Stimulated activated CD8-positive, alpha-beta memory T cell treated with anti-CD3 and anti-CD28 coated beads, Interleukin-12 subunit alpha, Interleukin-12 subunit beta, amount 100 ng/mL, for 4 hours (primary cell): ENCODE measurements at places on chromosomes 3 and 15.
A peak's percentile ranks its signal among the peaks of the same experiment; 100 is the strongest.

GRCh38 chr15:85380812-85381642 lies 624 bp downstream of the AKAP13 start:
- peak; percentile 51 for DNase-seq

DNA sequence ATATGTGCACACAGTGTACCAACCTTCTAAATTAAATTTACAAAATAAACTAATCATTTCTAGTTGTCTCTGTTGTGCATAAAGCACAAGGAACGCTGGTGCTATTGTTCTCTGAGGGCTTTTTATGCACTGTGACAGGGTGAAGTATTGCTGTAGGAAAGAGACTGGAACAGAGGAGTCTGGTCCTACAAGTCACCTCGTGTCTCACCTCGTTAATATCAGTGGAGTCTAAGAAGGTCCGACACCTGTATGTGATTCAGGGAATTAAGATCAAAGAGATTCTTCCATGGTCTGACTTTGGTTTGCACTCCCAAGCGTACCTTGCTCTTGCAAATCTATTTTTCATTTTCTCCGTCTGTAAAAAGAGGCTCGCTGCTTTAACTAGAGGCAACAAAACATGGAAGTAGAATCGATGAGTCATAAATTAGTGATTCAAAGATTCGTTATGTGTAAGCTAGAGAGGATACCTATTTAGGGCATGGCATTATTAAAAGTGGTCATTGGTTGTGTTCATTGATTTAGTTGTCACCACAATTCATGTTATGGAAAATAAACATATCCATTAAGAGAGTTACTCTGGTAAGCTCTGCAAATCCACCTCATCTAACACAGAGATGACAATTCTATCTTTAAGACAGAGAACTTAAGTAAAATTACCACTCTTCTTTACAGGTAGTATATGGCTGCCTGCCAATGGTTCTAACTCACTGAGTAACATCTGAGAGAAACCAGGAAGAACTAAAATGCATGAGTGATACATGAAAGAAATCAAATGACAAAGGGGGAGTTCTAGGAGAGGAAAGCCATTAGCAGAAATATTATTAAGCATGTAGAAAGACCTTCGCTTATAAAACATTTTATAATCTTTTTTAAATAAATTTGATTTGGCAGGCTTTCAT lies 219.4 kb upstream of the GBE1 start:
- no peak for DNase-seq

GRCh38 chr15:74788683-74789151 lies 6.8 kb downstream of the CSK start:
- DNase-seq = no peak

GRCh38 chr15:38683382-38684242 lies 119.0 kb upstream of the RASGRP1 start:
- DNase-seq = peak; percentile 44

DNA sequence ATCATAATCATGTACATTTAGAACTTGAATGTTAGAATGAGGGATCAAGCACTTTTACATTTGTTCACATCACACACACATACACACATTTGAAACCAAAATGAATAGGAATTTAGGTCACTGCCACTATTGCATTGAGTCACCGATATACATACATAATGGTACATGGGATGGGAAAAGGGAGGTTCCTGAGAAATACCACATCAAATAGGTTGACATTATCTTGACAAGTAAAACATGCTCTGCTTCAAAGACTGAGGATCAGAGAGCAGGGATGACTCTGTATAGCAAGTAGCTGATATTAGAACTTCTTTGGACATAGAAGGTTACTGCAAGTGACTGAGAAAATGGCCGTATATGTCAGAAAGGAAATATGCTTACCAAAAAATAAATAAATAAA lies 847.2 kb downstream of the PLOD2 start:
- DNase-seq = no peak

DNA sequence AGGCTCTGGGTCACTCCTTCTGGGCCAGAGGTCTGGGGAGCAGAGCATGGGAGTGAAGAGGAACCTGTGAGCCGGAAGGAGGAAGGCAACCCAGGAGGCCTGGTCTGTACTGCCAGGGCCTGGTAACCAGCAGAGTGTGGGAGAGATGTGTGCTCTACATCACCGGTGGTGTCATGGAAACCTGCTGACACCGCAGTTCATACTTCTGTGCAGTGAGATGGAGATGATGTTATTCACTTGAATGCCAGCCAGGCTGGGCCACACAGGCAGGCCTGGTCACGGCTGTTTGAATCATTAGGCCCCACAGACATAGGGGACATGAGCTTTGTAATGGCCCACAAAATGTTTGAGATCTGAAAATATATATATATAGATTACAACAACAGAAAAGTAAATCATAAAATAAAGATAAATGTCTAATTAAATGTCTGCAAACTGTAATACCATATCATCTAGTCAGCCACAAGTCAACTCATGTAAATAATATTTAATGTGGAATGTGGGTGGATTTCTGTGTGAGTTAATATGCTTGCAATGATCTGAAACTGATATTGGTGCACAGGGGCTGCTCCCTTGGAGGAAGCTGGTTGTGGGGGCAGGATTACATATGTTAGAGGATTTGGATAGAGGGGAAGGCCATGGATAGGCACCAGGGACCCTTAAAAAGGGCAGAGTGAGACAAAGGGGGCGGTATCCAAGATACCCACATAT lies 108.5 kb upstream of the PFN2 start:
- DNase-seq = no peak

GRCh38 chr3:55170444-55170843 lies 242.6 kb upstream of the LRTM1 start:
- no peak for DNase-seq

GRCh38 chr3:169110633-169111032 lies 552.9 kb downstream of the MECOM start:
- DNase-seq = no peak

DNA sequence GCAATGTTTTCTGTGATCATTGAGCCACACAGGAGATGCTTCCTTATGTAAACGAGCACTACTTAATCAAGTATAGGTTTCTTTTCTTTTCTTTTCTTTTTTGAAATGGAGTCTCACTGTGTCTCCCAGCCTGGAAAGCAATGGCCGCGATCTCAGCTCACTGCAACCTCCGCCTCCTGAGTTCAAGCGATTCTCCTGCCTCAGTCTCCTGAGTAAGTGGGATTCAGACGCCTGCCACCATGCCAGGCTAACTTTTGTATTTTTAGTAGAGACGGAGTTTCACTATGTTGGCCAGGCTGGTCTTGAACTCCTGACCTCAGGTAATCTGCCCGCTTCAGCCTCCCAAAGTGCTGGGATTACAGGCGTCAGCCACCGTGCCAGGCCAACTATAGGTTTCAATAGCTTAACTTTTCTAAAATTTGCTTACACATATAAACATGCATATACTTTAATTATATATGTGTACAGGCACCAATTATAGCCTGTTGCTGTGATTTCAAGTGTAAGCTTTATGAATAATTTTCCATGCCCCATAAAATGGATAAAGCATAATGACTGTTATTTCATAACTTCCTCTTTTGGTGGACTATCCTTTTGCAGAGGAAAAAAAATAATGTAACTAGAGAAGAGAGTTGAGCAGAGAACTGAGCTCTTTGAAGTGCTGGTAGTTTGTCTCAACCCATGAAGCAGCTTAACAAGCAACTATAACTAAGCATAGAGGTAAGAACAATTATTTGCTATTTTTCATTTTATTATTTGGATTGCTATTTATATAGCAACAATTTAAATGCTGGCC lies 24.8 kb upstream of the MBNL1 start:
- no peak for DNase-seq

DNA sequence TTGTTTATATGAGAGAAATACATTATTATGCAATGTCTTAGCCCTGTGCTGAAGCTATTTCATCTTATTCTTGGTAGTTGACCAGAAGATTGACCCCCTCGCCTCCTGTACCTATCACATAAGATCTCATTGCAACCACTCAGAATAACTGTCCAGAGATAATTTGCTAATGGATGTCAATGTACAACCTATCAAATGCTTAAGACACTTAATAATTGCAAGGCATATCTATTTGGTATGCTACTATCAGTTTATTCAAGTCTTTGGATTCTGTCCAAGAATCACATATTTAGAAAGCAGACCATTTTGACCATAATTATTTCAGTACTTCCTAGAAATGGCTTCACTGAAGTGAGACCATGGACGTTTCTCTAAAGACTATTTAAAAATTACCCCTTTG lies 241.6 kb downstream of the GAP43 start:
- DNase-seq = no peak

DNA sequence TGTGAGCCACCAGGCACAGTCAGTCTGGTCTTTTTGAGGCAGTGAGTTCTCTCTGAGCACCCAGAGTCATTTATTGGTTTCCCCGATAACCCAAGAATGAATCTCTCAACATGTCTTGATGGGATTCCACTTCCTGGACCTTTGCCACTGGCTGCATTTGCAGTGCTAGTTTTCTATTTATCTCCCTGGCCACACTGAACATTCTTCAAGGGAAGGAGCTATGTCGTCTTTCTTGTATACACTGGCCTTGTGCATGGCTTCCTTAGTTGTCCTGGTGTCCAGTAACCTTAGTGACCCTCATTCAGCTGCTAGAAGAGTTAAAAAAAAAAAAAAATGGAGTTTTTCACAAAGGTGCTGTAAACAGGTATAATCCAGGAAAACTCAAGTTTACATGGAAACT lies 64.9 kb upstream of the CMTM7 start:
- DNase-seq = no peak

DNA sequence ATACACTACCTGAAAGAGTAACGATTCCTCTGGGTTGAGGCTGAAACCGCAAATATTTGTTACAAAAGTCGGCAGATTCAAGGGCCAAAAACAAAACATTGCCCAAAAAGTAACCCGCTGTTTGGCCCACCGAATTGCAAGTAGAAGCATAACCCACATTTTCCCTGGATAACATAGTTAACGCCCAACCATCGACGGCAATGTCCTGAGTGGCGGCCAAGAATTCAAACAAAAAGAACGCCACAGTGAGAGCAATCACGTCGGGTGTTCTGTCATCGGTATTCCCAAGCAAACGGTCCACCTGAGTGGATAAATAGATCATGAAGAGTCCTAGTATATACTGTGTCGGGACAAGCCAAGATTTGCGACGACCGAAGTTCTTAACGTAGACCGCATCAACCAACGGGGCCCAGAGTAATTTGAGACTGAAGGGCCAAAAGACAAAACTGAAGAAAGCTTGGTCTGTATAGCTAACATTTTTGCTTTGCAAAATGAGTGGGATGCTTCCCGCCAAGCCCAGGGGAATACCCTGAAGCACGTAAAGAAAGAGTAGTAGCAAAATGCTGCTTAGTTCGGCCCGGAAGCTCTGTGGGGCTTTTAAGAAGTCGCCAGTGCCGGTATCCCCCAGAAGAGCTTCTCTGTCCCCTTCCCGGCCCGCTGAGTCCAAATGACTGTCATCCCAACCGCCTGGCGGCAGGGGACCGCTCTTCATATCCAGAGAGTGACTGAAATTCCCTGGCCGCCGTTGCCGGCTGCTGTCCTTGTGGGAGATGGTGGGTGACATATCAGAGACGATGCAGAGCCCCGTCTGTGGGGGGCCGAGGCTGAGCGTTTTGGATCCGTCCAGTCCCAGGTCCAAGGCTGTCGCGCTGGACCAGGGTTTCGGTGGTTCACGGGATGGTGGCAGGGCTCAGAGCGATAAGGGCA lies 750 bp downstream of the SLC33A1 start:
- DNase-seq = peak; percentile 11

GRCh38 chr15:80317389-80318182 lies 65.6 kb upstream of the CTXND1 start:
- DNase-seq = no peak

DNA sequence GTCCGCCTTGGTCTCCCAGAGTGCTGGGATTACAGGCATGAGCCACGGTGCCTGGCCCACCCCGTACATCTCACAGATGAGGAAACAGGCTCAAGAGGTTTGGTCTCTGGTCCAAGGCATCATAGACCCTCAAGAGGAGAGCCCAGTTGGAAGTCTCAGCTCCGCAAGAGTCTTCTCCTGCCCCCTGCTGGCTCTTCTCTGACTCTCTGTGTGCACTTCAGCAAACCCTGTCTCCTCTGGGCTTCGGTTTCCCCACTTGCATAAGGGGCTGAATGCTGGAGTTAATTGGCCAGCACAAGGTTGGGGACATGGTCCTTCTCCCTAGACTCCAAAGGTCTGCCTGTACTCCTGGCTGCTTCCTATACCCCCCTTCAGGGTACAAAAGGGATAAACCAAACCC lies 3.9 kb downstream of the MST1R start:
- no peak for DNase-seq

- no peak for DNase-seq
Measured at GRCh38 chr15:70519616-70520015, 243.7 kb downstream of the UACA start.

DNA sequence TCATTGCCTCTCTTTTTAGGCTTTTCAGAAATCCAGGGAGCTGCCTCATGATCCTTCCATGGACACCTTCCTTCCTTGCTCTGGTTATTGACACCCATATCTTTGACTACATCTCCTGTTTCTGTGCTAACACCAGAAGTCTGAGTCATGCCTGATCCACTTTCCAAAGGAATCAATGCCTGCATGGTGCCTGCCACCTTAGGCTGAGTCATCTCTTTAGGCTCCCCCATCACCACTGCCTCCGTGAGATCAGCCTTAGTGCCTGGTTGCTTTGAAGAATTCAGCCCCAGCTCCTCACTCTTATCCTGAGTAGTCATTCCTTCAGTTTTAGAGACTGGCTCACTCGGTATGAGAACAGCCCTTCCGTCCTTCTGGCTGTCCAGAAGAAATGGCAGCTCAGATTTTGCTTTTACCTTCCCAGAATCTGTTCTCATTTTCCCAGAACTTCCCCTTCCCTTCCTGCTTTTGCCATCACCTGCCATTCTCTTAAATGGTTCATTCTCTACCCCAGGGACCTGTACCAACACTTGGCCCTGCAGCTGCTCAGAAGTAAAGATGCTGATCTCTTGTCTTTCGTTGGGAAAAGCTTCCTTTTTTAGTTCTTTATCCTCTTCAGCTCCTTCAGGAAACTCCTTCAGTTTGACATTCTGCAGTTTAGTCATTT lies 105.3 kb downstream of the MAP4 start:
- DNase-seq = no peak

DNA sequence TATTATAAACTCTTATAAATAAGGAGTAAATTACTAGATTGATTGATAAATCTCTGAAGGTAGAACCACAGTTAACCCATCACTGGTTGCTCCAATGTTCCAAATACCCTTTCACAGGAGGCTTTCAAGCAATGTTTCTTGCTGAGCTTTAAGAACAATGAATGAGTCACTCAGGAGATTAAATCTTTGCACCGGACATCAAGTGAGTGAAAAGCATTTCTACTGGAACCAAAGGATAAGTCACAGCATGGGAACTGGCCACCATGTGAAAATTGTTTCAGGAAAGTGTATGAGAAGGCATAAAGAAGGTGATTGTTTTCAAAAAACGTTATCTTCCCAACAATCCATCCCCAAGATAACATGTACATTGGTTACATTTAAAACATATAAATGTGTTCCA lies 90.6 kb downstream of the CNTN3 start:
- DNase-seq = no peak

GRCh38 chr15:85757073-85757938 lies 37.4 kb downstream of the KLHL25 start:
- DNase-seq = no peak

GRCh38 chr3:39216176-39216790 lies 23.9 kb upstream of the XIRP1 start:
- DNase-seq = no peak

GRCh38 chr3:22632536-22632935 lies 570.6 kb upstream of the UBE2E2 start:
- DNase-seq = no peak

GRCh38 chr3:184669578-184669977 lies 42.3 kb downstream of the MAGEF1 start:
- no peak for DNase-seq
